Muscle of arm (tissue), 14 donors: ENCODE measurements at places on chromosomes 13 and 19. TPM values are rescaled to one million over a fixed set of nuclear protein-coding genes. Genes with fewer than 3 reads are reported as not detected.

DNA sequence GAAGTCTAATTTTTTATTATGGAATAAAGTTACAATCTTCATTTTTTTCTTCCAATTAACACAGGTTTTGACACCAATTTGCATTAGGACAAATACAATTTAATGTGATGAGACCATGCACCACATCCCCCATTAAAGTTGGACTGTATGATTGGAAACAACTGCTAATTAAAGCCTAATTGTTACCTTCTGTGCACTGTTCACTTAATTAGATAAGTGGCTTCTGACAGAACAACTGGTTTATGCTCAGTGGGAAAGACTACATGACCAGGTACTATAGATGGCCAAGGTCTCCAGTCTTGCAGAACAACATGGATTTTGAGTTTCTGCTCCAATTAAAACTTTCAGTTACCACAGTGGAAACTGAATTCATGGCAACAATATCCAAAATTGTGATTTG, 198.1 kb downstream of the FGF14 start:
- no peak for DNase-seq

- DNase-seq, result no peak
Measured at GRCh38 chr19:30256496-30256850, 115.7 kb upstream of the ZNF536 start.

GRCh38 chr19:29528350-29528945, 2.7 kb downstream of the VSTM2B start:
- peak; percentile 80 for DNase-seq

DNA sequence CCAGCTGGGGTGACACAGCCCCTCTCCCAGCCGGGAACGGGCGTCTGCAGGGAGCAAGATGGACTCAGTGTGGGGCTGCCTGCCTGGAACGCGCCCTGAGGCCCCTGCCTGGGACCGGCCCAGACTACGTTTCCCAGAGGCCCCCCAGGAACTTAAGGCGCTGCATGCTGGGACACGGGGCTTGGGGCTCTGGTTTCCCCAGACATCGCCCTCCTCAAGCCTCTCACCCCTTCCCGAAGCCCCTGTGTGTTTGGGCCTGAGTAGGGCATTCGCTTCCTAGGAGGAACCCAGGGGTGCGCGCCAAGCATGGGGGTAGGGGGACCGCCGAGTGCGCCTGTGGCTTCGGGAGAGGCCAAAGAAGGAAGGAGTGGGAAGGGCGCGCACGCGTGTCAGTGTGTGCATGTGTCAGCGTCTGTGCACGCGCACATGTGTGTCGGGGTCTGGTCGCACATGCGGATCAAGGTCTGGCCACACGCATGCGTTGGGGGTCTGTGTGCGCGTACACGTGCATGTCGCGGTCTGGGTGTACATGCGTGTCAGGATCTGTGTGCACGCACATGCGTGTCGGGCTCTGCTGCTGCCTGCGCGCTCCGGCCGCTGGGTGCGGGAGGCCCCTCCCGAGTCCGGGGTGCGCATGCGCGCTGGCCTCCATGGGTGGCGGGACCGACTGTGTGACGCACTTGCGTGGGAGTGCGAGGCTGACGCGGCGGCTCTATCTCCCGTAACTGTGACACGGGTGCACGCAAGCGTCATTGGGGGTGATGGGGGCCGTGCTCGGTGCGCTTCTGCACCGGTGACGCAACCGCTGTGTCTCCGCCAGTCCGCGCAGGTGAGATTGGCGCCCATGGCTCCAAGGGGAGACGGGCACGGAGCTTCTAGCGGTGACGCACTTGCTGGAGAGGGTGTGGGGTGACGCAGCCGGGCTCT, 16.2 kb downstream of the ZNF331 start:
- peak; percentile 87 for DNase-seq

GRCh38 chr19:2032296-2032941, 16.9 kb upstream of the BTBD2 start:
- peak; percentile 71 for DNase-seq

- DNase-seq, result peak; percentile 61
Measured at GRCh38 chr19:18865973-18866799, 29.8 kb downstream of the CERS1 start.

DNA sequence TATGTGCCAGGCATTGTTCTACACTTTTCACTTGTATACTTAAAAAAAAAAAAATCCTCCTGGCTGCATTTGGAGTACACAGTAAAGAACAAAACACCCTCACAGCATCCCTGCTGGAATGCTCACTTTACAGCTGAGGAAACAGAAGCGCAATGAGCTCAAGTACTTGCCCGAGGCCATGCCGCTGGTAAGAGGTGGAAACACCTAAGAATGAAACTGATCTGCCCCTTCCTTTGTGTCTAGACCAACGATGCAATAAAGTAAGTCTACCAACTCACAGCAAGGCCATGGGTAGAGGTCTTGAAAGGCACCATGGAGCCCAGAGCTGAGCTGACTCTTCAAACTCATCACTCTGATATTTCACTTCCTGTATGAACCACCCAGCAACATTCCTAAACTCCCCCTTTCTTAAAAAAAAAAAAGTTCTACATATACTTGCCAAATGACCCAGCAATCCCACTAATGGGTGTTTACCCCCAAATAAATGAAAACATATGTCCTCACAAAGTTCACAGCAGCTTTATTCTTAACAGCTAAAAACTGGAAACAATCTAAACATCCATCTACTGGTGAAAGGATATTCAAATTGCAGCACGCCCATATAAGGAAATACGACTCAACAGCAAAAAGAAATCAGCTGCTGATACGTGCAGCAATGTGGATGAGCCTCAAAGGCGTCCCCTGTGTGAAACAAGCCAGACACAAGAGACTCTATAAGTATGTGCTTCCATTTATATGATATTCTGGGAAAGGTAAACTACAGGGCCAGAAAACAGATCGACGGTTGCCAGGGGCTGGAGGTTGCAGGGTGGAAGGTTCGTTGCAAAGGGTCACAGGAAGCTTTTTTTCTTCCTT, 236.6 kb upstream of the MAB21L1 start:
- peak; percentile 80 for DNase-seq

CLEC17A gene
- 0.14 TPM for polyA plus RNA-seq

C13orf42 gene
- polyA plus RNA-seq, result 0.20 TPM
